NCI-H526 treated with DMSO at 0.1 percent for 48 hours (cell line): ENCODE measurements at places on chromosomes 2 and 18.

DNA sequence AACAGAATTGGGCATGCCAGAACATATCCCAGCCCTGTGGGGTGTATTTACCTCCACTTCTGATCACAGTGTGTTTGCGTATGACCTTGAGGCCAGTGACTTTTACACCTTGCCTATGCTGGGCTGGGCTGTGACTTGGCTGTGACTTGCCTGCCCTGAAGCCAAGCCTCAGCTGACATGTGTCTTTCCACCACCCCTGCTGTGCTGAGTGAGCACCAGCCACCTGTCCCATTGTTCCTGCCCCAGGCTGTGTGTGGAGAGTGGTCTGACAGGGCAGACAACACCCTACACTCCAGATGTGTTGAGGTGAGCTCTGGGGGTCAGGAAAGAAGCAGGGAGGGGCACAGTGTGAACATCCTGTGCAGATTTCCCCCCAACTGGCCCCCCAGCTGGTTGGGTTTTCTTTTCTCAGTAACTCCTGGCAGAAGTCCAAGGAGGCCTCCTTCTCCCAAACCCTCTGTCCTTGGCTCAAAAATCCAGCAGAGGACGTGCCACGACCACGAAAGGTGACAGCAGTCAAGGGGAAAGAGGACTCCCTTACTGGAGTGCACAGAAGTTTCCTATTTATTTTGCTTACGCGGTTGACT is 5.1 kb upstream of the STEAP3 start:
- DNase-seq: no peak

DNA sequence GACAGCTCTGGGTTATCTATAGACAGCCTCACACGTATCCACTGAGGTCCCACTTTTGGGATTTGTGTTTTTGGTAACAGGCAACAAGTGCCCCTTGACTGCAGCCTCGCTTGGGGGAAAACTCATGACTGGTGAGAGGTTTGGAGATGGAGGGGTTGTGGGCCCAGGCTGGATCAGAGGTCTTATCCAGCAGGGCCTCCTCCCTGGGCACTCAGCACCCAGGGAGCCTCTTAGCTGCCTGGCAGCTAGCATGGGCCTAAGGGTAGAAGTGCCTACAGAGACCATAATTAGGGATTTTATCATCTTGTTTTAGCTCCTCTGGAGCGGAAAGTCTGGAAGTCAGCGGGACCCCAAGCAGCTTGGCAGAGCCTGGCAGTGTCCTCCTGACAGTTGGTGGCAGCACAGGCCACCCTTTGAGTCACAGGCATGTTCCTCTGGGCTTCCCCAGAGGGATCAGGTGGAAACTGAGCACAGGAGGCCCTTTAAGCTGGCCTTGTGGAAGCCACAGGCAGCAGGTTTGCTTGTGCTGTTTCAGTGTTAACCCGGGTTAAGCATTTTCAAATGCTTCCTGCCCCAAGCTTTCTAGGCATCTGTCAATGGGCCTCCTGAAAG is 143.1 kb downstream of the KCTD1 start:
- DNase-seq: peak; percentile 62

DNA sequence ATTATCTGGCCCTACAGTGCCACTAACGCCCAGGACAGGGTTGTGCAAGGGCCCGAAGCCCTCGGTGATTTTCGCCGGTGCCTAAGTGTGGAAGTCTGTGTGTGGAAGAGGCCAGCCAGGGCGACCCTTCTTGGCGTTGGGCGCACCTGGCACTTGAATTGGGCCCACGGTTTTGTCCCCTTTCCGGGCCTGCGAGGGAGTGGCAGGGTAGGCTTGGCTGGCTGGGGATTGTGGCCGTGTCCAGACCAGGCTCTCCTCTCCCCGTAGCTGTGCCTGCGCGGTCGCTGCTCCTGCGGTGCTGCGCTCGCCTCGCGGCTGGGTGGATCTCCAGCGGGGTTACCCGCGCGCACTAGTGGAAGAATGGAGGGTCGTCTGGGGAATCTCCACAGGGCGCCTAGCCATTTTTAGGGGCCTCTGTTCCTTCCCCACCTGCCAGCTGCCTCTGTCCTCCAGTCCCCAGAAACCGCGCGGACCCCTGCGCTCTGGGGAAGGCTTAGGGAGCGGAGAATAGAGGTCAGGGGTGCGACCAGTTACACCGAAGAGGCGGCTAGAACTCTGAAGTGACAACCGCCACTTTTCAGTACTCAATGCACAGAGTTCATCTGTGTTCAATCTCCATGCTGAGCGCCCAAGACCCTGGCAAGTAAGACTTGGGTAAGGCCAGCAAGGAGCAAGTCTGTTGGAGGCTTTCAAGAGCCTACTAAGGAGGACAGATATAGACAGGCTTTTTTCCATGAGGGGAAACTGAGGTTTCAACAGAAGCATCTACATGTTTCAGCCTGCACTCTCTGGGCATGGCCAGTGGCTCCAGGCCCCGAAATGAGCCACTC is 16.0 kb downstream of the EVX2 start:
- DNase-seq: no peak

- no peak for DNase-seq
These were observed 1588.5 kb upstream of the PIK3C3 start for GRCh38 chr18:40366521-40366920.

DNA sequence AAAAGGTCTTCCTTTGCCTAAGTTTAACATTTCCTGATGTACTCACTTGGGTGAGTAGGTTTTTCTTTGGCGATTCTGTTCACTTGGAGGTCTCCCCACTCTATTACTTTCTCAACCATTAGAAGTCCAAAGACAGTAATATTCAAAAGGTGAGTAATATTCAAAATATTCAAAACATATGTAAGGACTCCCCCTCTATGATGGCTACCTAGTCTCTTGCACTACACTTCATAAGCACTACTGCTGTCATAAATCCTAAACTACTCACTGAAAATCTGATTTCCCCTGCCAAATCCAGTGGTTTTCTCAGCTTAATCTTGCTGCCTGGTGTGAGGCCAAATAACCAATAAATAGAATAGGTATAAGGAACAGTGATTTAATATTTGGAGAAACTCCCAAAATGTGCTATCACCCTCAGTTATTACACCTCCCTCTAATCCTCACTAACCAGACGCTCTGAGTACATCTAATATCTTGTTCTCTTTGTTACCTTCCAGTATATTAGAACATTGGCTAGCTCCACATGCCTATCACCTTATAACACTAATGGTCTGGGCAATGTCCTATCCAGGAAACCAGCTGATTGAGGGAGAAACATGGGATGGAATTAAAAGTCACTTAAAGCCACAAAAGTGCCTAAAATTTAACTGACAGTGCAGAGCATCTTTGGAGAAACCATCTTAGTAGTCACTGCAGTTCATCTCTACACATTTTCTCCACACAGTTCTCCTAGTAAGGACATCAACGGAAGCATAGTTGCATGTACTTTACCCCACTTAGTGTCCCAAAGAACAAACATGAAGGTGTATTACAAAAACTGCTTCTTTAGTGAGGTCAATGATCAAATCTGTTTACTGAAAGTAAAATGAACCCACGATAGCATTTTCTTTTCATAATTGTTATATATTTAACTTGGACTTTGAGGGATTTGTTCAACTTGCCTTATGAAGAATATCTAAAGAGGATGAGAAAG is 54.8 kb downstream of the MBD2 start:
- DNase-seq: no peak

DNA sequence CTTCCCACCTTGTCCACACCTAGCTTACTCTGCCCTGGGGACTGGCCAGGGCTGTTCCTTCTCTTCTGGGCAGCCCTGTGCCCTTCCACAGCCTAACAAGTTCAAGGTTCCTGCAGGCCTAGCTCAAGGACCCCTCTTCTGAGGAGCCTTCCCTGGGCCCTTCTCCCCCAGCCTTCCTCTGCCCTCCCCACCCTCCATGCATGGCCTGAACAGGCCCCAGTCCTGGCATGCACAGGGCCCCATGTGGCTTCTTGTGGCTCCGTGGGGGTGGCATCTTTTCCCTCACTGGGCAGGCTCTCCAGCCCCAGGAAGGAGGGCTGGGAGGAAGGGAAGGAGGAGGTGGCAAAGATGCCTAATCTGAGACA is 162.9 kb downstream of the CELF4 start:
- DNase-seq: no peak

GRCh38 chr2:22481486-22482259 is 903.3 kb upstream of the KLHL29 start:
- DNase-seq: no peak

DNA sequence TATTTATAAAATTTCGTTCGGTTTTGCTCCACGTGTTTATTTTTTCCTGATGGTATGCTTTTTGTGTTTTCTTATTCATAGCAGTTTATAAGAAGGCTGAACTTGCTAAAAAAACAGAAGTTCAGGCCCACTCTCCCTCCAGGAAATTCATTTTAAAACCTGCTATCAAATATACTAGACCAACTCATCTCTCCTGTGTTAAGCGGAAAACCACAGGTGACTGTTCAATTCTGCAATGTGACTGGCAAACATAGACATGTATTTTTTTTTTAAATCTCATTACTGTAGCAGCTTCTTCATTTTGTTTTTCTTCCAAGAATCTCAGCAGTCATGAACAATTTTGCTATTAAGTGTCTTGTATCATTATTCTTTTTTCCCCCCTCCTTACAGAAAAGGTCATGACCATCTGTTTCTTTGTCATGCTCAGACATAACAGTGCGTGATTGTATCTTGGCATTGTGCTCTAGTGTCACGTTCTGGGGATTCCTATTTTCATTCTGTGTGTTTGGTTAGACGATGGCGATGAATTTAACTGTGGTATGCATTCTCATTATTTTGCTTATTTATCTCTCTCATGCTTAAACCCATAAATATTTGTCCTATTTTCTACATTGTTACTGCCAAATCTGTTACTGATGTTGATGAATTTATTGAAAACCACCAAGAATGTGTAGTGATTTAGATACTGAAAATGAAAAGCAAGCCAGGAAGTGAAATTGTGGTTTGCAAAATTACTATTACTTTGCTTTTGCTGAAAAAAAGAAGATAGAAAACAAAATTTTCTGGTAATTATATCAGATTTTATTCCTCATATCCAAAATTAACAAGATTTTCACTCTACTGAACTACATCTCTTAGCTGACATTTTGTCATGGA is 74.6 kb upstream of the UNC80 start:
- no peak for DNase-seq

- DNase-seq: no peak
These were observed 28.6 kb upstream of the NFU1 start for GRCh38 chr2:69465513-69466456.

- no peak for DNase-seq
These were observed 480.1 kb upstream of the TCF4 start for GRCh38 chr18:56067969-56068671.

DNA sequence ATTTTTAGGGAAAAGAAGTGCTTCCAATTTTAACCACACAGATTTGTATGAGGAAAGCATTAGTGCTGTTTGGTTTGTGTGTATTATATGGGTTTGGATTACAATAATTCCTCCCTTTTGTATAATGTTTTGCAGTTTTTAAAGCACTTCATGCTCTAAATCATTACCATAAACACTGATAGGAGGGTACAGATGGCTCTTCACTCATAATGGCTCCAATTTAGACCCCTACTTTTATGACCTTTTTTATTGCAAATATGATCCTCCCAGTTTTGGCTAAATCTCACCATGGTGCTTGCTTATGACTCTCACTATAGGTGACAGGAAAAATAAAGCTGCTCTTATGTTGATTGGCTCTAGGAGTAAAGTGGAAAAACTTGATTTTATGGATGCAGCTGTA is 23.8 kb upstream of the TMEM17 start:
- DNase-seq: no peak

- DNase-seq: no peak
These were observed 77.4 kb upstream of the TAF1B start for GRCh38 chr2:9765611-9766531.

DNA sequence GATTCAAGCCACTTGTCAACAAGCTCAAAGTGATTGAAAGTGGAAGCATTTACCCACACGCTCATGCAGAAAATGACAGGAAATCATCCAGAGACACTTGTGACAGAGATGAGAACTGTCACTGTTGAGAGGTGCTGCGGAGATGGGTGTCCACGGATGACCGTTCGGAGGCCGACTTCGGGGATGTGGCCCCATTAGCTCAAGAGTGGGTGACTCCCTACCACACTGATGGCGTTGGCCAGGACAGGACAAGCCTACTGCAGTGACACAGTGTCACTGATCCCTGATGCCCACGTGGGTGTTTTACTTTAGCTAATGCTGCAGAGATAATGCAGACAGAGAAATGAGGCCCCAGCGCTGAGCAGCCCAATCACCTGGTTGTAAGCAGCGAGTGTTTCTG is 81.5 kb upstream of the YWHAQ start:
- DNase-seq: no peak

GRCh38 chr2:1546901-1547300 is 133.6 kb downstream of the TPO start:
- DNase-seq: no peak

DNA sequence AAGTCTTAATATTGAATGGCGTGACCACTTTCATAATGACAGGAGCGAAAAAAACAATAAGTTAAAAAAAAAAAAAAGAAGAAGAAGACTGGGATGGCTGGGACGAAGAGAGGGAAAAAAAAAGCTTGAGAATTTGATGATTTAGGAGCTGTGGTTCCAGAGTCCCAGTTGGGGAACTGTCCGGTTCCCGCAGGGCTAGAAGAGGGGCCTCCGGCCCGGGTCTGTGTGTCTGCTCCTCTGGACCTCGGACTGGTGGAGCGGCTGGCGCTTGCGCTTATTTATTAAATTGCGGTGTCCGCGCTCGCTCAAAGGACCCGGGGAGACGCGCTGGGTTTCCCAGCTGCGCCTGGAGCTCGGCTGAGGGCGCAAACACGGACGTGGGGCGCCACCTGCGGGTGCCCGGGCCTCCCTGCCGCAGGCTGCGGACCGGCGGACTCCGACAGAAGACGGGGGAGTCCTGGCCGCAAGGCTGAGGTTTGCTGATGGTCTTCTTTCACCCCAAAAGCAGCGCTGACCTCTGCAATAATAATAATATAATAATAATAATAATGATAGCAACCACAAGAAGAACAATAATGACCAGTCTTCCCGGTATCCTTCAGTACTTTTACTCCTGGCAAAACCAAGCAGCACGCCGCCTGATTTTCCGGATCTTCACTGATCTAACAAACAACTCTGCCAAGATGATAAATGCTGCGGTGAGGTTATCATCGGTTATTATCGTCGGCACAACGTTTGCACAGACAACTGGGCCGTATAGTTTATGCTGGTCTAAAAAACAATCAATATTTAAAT is at the start of gene CBLN2:
Gene CBLN2, minus strand, starts transcription at position 251 of the 795 bp plus-strand sequence. CDS start 2,182 bp downstream, outside the sequence.
- peak; percentile 15 for DNase-seq

- DNase-seq: no peak
These were observed 4.6 kb downstream of the DSC2 start for GRCh38 chr18:31097666-31098065.

- DNase-seq: no peak
These were observed 331.2 kb upstream of the LRATD1 start for GRCh38 chr2:14301331-14301730.

- no peak for DNase-seq
These were observed 39.2 kb downstream of the CCDC138 start for GRCh38 chr2:108825736-108826135.

DNA sequence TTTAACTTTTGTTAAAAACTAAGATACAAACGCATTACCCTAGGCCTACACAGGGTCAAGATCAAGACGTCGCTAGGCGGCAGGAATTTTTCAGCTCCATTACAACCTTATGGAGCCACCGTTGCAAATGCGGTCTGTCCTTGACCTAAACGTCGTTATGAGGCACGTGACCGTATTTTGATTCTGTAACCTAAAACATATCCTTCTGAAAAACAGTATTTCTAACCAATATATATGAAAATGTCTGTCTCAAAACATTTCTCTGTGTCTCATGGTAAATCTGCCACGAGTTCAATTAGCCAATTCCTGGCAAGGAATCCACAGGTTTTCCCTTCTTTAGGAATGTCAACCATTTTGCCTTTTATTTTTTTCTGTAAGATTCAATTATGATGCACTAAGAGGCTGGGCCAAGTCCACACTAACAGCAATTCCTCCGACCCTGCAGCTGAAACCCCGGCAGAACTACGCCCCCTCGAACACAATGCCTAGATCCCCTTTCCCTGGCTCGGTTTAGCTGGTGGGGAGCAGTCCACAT is 1.7 kb downstream of the RTN4 start:
- peak; percentile 53 for DNase-seq
